ENCODE measurements at places on chromosomes 16 and 17.
A peak's percentile ranks its signal among the peaks of the same experiment; 100 is the strongest.

- peak; percentile 38 for DNase-seq
These were observed 11.0 kb downstream of the DNASE1 start for GRCh38 chr16:3665508-3665907.

GRCh38 chr16:13306161-13306995 lies 405.0 kb downstream of the SHISA9 start:
- DNase-seq: no peak

DNA sequence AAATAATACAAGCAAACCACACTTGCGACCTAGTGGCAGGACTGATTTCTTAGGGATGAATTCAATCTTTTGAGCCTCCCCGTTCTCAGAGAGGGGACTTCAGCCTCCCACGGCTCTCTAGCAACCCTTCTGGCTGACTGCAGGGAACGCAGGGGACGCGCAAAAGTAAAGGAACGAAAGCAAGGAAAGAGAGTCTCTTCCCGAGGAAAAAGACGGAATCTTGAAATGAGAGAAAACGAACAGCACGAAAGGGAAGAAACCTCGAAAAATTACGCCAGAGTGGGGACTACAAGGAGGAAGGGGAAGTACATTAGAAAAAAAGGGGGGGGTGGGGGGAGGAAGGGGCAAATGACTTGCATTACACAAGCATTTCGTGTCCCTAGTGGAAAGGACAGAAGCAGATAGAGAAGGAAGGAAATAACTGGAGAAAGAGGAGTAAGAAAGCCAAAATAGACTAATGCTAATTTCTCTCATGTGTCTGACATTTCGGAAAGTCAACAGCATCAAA lies 1.2 kb downstream of the GRB2 start:
- DNase-seq: peak; percentile 55

- DNase-seq: no peak
These were observed 293.8 kb downstream of the HS3ST3B1 start for GRCh38 chr17:14594690-14595089.

DNA sequence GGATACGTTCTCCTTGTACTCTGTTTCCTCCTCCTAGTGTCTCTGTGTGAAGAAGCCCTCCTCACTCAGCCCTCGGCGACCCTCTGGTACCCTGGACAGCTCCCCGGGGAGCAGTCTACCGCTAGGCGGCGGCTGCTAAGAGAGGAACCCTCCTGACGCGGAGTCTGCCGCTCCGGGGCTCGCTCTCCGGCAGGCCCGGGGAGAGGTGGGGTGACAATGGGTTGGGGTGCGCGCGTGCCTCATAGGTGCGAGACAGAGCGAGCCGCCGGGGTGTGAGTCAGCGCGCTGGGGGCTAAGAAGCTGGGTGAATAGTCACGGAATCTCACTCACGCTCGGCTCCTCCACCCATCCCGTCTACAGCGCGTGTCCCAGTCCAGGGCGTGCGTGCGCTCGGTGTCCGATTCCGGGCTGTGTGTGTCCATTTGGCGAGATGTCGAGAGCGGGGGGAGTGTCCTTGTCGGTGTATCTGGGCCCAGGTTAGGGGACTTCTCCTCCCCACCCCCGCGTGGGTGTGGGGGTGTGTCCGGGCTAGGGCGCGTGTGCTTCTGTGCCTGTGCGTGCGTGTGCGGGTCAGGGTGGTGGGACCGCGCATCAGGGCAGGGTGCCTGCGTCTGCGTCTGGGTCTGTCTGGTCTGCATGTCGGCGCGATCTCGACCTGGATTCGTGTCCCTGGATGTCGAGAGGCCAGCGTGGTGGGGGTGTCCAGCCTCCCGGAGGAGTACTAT lies 577 bp upstream of the HS3ST2 start:
- no peak for DNase-seq

GRCh38 chr16:28086186-28087139 lies 22.9 kb upstream of the GSG1L start:
- DNase-seq: no peak

Data from CD4-positive, alpha-beta T cell treated with Interleukin-2 at 100 ng/mL for 4 hours (primary cell).